ENCODE measurements at places on chromosomes 4 and X.

DNA sequence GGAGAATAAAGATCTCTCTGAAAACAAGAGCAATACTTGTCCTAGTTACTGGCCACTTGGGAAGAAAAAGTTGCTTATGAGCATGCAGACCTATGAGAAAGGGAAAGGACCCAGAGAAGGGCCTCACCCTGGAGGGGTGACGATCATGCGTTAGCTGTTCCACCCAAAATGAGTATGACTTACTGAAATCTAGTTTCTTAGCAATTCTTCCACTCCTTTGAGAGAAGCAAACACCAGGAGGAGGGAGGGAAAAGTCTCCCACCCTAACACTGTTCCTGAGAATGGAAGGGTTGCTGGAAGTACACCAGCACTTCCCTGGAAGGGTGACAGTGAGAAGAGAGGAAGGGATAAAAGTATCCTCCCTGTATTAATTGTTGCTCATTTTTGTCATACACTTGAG, 107.9 kb downstream of the ADGRL3 start:
- DNase-seq: no peak

DNA sequence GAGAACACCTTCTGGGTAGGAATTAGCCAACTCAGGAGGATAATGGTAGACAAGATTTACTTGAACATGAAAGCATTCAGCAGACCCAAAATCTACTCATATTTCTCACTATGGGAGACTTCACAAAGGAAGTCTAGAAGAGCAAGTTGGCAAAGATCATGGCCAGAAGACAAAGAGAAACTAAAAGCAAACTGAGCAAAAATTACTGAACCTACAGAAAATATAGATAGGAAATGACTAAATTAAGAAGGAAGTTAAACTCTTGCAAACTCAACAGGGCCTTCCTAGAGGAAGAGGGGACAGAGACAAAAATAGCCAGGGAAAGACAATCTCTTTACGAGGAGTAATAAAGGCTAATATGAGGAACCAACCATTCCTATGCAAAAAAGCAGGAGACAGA, 18.7 kb downstream of the CORIN start:
- no peak for DNase-seq

DNA sequence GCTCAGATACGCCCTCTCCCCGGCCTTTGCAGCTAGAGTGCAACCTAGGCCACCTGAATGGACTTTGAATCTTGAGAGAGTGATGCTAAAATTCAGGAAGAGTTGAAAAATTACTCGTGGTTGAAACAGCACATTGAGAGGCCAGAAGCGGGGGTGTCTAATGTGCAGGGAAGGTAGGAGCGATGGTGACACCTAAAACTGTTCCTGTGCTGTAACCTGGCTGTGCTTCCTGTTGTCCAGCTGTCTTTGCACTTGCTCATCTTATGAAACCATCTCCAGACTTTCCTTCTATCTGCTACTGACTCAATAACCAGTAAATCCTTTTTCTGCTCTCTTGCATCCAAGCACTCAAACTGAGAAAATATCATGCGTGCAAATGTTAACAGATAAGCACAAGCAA, 106.4 kb upstream of the RPS6KA3 start:
- DNase-seq: no peak

DNA sequence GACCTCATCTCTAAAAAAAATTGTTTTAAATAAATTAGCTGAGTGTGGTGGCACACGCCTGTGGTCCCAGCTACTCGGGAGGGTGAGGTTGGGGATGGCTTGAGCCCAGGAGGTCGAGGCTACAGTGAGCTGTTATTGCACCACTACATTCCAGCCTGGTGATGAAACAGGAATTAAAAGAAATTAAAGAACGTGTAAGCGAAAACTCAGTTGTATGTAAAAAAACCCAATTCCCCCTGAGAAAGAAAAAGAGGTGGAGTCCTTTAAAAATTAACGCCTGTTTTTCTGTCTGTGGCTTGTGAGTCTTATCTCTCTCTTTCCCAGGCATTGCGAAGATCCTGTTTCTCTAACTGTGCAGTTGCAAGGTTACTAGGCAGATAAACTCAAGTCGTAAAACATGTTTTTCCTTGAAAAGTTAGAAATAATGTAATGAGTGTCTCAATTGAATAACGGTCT, 22.1 kb downstream of the EPGN start:
- no peak for DNase-seq

GRCh38 chr4:88866862-88867550, 169.4 kb upstream of the NAP1L5 start:
- peak; percentile 96 for DNase-seq

- DNase-seq: no peak
These were observed 591.5 kb downstream of the PPARGC1A start for GRCh38 chr4:23298371-23298770.

DNA sequence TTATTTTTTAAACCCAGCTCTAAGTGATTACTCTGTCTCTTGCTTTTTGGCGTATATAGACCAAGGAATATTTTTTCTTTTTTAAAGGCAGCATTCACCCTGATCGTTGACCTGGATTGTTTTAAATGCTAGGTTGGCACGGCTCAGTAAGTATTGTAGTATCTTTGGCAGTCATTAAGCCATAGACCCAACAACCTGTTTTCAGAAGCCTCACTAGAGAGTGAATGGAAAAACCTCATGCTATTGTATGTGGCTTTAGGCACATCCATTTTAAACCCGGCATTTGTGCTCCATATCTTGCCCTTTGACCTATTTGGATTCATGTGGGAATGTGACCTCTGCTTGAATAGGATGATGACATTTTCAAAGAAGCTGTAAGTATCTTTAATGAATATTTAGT, 183.9 kb downstream of the SNCA start:
- DNase-seq: no peak

- no peak for DNase-seq
These were observed 167.1 kb downstream of the NSUN7 start for GRCh38 chr4:40916880-40917279.

- no peak for DNase-seq
These were observed 40.8 kb downstream of the LAMP2 start for GRCh38 chrX:120428309-120428708.

DNA sequence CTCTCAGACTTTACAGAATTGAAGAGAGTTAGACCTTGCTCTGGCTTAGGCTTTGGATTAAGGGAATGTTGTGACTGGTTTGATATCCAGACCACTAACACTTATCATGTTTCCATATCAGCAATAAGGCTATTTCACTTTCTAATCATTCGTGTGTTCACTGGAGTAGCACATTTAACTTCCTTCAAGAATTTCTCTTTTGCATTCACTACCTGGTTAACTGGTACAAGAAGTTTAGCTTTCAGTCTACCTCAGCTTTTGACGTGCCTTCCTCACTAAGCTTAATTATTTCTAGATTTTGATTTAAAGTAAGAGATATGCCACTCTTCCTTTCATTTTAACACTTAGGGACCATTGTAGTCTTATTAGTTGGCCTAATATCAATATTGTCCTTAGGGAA, 62.6 kb downstream of the CASP6 start:
- no peak for DNase-seq
